DMS79 treated with DMSO at 0.1 percent for 48 hours (cell line): ENCODE measurements at places on chromosomes 11 and 22.

DNA sequence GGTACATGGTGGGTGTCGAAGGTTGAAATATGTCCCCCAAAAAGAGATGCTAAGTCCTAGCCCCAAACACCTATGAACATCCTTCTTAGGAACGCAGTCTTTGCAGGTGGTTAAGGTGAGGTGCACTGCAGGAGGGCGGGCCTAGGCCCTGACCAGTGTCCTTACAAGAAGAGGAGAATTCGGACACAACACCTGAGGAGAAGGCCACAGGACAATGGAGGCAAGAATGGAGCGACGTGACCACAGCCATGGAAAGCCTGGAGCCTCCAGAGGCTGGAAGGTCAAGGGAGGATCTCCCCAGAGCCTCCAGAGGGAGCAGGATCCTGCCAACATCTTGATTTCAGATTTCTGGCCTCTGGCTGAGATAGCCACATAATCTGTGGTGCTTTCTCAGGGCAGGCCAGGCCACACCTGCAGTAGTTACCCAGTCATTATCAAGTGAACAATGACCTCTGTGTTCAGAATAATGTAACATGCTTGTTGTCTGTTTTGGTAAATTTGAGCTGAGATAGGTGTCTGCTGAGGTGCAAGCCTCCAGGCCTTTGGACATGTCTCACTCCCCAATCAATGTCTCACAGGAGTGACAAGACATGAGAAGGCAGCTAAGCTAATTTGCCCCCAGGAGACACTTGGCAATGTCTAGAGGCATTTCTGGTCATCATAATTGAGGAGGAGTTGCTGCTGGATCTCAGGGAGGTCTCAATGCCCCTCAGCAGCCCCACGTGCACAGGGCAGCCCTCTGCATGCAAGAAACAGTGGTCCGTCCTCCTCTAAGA is 498.9 kb downstream of the BRD1 start:
- no peak for DNase-seq

GRCh38 chr22:48577014-48577690 is 1250.5 kb downstream of the BRD1 start:
- DNase-seq: peak; percentile 23

- no peak for DNase-seq
Observed at GRCh38 chr11:65298131-65298535, 16.5 kb upstream of the CDC42EP2 start.

DNA sequence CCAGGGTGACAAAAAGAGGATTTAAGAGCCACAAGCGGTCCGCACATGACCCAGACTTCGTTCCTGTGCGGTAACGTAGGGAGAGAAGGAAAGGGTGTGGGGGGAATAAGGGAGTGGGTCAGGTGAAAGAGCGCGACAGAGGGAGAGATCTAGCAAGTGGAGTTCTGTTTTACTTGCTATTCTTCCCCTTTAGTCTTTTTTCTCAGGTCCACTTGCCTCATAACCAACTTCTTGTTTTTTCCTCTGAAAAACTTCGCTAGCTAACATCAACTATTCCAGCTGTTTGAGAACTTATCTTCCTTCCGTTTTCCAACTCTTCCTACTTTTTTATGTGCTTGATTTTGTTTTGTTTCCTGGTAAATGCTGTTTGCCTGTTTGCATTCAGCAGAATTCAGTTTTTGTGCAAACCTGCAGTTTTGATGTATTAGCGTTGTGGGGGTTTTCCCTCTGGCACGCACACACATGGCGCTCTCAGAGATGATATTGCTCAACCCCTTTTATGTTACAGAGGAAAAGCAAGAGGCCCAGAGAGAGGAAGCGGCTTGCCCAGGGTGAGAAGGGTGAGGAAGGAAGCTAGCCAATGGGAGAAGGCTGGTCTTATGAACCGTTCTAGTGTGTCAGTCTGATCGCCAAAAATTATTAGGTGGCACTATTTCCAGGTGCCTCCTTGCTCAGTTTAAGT is 592 bp upstream of the CTSC start:
- DNase-seq: no peak

GRCh38 chr11:63737718-63738117 is 30.9 kb downstream of the ZFTA start:
- no peak for DNase-seq
